GM23248 (cell line): ENCODE measurements at places on chromosomes 6 and 20. TPM values are rescaled to one million over a fixed set of nuclear protein-coding genes. Genes with fewer than 3 reads are reported as not detected.

DNA sequence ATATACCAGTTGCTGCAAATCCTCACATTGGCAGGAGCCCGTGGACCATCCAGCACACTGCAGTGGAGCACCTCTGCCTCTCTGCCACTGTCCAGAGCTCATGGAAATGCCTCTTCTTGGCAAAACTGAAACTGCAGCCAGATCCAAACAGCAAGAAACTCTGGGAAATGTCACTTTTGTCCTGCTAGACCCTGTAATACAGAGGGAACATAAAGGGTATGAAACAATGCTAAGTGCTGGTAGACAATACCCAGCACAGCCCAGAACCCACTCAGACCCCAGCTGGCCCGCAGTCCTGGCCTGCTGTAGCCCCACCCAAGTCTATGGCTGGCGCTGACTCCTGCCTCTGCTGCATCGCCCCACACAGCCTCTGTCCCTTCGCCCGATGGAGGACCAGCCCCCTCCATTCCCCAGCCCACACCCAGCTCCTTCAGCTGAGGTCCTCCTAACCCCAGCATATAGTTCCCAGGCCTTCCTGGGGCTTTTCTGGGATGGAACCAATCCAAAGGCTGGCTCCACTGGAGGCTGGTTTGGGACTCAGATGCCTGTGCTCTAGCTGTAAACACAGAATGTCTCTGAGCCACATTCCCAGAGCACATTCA is 242.5 kb downstream of the LRFN2 start:
- DNase-seq, result no peak
- H3K36me3 ChIP-seq, result no peaks in the 10 kb centered on the region
- no peaks in the 10 kb centered on the region for H3K27me3 ChIP-seq
- H3K4me1 ChIP-seq, result no peaks in the 10 kb centered on the region
- H3K4me3 ChIP-seq, result no peak overlapping the region
- H3K27ac ChIP-seq, result no peak overlapping the region

DNA sequence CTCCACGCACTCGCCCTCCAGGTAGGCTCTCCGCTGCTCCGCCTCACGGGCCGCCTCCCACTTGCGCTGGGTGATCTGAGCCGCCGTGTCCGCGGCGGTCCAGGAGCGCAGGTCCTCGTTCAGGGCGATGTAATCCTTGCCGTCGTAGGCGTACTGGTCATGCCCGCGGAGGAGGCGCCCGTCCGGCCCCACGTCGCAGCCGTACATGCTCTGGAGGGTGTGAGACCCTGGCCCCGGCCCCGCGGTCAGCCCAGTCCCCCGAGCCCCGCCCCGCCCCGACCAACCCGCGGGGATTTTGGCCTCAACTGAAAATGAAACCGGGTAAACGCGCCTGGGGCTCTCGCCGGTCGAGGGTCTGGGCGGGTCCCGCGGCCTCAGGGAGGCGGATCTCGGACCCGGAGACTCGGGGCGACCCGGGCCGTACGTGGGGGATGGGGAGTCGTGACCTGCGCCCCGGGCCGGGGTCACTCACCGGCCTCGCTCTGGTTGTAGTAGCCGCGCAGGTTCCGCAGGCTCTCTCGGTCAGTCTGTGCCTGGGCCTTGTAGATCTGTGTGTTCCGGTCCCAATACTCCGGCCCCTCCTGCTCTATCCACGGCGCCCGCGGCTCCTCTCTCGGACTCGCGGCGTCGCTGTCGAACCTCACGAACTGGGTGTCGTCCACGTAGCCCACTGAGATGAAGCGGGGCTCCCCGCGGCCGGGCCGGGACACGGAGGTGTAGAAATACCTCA is 598 bp downstream of the HLA-B start:
- H3K4me1 ChIP-seq, result no peaks in the 10 kb centered on the region
- peak; percentile 63 for DNase-seq
- no peaks in the 10 kb centered on the region for H3K36me3 ChIP-seq
- peak overlapping the region; percentile 74 for H3K4me3 ChIP-seq
- H3K27me3 ChIP-seq, result peaks cover 17% of the 10 kb centered on the region

- no peak for DNase-seq
- no peaks in the 10 kb centered on the region for H3K4me1 ChIP-seq
- no peaks in the 10 kb centered on the region; the same call in 1 of the 2 replicates for H3K36me3 ChIP-seq
Observed at GRCh38 chr20:24981790-24982189, 10.8 kb downstream of the APMAP start.

GRCh38 chr6:147341486-147341885 is 137.3 kb downstream of the STXBP5 start:
- peaks cover 42% of the 10 kb centered on the region for H3K36me3 ChIP-seq
- H3K4me3 ChIP-seq, result no peak overlapping the region
- no peaks in the 10 kb centered on the region for H3K27me3 ChIP-seq
- H3K27ac ChIP-seq, result no peak overlapping the region

Gene COL9A1
- not detected in 2 replicates for total RNA-seq

Gene HCRTR2
- not detected in 2 replicates for total RNA-seq

Gene GABRR1
- not detected in 2 replicates for total RNA-seq
